ENCODE measurements at places on chromosomes 1 and 21. TPM values are rescaled to one million over a fixed set of nuclear protein-coding genes. Genes with fewer than 3 reads are reported as not detected.

- DNase-seq, result no peak
Measured at GRCh38 chr1:226107471-226108460, 45.2 kb downstream of the H3-3A start.

GRCh38 chr1:2609319-2610035 lies 22.9 kb downstream of the PRXL2B start:
- DNase-seq, result no peak

DNA sequence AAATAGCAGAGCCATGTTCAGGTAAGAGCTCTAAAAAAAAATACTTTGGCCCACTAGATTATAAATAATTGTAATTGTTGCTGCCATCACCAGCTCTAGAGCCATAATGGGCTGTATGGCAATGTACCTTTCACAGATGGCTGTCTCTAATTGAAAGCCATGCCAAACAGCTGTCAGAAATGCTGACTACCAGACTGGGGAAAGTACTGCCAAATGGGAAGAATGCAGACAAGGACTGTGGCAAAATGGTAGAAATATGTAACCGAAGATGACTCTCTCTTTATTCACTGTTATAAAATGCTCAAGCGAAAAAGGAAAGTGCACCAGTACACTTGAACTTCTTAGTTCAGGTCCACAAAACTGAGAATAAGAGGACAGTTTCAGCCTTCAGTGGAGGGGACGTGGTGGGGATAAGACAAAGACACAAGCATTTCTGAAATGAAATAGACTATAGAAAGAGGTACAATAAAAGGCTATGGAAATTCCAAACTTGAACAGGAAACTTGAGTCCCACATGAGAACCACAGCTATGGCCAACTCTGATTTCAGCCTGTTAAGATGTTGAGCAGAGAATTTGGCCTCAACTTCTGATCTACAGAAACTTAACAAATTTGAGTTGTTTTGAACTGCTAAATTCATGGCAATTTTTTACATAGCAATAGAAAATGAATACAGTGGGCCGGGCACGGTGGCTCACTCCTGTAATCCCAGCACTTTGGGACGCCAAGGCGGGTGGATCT lies 46.5 kb upstream of the LPGAT1 start:
- no peak for DNase-seq

DNA sequence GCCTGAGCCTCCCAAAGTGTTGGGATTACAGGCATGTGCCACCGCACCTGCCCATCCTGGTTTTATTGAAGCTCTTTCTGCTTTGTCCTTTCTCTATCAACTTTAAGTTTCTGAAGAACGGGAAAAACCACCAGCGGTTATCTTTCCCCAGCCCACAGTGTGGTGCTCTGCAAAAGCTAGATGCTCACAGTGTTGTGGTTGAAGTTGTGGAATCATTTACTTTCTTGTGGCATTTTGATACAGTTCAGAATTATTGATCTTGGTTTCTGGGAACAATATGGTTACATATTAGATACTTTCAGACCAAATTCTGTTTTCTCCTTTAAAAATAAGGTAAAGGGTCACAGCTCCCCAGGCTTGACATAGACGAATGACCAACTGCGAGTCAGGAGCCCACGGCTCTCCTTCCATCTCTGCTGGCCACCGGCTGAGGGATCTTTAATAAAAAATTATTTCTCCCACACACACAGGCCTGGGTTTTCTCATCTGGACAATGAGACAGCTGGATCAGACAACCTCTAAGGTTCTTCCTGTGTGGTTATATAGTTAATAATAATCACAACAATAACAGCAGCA lies 385.3 kb downstream of the SETD4 start:
- no peak for DNase-seq

GRCh38 chr1:114328361-114328904 lies 174.8 kb upstream of the SYT6 start:
- no peak for DNase-seq

DNA sequence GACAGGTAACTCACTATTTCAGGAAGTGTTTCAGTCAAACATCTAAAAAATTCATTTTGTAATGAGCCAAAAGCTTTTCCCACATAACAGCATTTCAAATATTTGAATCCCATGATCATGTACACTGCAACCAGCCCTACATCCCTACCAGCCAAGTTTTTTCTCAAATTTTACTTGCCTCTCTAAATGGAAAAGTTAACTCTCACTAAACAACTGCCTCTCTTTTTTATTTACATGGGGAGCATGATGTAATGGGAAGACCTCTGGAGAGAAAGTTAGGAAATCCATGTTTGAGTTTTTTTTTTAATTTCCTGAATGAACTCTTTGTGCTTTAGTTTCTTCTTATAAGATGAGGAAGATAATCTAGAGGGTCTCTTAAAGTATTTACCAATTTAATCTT lies 70.5 kb downstream of the TTLL7 start:
- no peak for DNase-seq

- DNase-seq, result no peak
Measured at GRCh38 chr21:39537571-39537970, 75.2 kb upstream of the B3GALT5 start.

DNA sequence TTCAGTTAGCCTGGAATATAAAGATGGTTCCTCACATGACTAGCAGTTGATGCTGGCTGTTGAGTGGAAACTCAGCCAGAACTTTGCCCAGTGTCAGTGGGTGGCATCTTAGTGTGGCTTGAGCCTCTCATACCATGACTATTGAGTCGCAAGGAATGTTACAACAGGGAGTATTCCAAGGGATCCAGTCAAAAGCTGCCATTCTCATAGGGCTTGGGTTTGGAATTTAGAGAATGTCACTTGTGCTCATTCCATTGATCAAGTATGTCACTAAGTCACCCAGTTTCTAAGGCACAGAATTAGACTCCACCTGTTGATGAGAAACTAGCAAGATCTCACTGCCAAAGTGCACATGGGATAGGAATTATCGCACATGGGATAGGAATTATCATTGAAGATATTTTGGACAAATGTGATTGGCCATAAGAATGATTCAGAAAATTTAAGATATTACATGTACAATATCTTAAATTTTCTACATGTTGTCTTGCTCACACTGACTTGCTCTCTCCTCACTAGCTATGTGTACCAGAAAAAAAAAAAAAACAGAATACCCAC lies 1290.7 kb upstream of the ADGRL2 start:
- no peak for DNase-seq

GRCh38 chr1:77940921-77941570 lies 37.8 kb downstream of the FUBP1 start:
- no peak for DNase-seq

DNA sequence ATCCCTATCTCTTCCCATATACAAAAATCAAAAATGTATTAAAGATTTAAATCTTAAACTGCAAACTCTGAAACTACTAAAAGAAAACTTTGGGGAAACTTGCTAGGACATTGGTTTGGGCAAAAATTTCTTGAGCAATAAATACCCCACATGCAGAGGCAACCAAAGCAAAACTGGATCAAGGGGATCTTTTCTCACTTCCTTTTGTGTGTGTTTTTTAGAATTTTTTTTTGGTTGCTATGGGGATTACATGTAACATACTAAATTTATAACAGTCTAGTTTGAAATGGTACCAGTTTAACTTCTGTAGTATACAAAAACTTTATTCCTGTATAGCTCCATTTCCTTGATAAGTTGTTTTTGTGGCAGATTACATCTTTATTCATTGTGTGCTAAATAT lies 16.8 kb downstream of the MAST2 start:
- DNase-seq, result no peak

DNA sequence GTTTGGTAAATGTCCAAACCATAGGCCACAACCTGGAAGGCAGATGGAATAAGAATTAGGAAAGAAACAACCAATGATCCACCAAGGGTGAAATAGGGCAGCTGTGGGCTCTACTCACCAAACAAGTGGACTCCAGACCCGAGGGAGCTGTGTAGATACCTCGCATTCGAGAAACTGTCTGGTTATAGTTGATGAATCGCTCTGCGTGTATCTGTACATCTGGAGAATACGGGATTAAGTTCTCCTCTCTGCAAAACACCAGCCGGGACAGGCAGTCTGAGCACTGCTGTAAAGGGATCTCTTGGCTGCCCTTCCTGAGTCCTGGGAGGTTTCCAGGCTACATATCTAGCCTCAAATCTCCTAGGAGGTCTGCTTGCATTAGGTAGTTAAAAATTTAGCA lies 9.4 kb upstream of the UBR4 start:
- DNase-seq, result no peak

- no peak for DNase-seq
Measured at GRCh38 chr1:36561361-36561724, 78.6 kb upstream of the CSF3R start.

- DNase-seq, result peak; percentile 38
Measured at GRCh38 chr1:15243275-15244043, 3.6 kb upstream of the FHAD1 start.

DNA sequence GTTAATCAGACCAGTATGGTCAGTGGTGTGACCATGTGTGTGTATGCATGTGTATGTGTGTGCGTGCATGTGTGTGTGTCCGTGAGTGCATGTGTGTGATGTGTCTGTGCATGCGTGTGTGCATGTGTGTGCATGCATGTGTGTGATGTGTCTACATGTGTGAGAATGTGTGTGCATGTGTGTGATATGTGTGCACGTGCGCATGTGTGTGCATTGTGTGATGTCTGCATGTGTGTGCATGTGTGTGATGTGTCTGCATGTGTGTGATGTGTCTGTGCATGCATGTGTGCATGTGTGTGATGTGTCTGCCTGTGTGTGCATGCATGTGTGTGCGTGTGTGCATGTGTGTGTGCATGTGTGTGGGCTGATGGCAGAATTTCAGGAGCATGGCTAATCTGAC lies 58.2 kb downstream of the SIK1 start:
- DNase-seq, result no peak

DNA sequence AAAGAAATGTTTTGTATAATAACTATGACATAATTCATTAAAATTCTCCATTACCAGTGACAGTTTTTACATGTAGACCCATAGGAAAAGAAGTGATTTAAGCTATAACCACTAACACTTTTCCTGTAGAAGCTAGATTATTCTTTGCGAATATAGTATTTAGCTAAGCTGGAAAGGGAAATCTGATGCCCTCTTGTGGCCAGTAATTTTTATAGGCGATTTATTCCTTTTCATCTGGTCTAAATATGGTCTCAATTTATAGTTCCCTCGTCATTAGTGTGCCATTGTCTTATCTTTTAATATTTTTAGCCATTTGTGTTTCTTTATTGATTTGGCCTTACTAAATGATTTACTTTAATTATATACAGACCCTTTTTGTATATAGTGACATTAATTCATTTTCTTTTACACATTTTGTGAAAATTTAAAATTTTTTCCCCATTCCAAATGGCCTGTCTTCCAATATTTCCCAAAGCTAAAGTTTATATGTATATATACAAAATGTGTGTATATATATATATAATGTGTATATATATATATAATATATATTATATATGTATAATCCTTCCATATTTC lies 26.7 kb downstream of the BTG3 start:
- no peak for DNase-seq

DNA sequence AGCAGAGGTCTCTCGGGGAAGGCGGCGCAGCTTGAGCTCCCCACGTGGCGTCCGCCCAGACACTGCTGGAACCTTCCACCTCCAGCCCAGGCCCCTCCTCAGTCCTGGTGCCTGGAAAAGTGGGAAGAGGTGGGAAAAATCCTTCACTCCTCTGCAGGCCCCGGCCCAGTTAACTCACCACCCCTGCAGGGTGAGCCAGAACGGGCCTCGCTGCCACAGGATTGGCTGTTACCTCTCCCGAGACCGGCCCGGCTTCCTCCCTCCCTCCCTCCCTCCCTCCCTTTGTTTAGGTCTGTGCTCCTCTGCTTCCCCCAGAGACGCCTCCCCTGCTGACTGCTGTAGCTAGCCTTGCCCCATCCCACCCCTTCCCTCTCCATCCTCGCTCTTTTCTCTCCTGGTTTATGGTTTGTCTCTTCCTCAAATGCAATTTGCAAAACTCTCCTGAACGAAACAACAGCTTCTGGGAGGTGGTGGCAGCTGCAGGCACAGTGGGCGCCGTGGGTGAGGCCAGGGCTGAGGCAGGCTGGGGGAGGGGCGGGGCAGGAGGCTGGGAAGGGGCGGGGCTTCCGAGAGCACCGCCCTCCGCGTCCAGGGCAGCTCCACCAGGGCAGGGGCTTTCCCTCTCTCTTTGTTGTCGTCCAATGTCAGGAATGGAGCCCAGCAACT lies 6.5 kb downstream of the CAPN9 start:
- no peak for DNase-seq

DNA sequence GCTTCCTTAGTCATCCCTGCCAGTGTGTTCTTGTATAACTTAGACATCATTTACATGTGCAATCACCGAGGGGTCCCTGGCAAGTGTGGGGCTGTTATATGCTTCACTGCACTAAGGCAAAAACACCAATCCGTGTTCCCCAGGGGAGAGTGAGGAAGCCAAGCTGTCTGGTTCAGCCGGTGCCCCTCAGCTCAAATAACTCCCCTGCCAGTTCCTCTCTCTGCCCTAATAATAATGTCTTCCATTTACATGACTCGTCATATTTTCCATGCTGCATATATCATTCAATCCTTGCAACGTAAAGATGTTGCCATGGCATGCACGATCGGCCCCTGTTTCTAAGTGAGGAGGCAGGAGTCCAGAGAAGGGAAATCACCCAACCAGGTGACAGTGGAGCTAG lies 24.4 kb upstream of the NDC1 start:
- DNase-seq, result no peak

GRCh38 chr1:40130892-40131291 lies 30.3 kb upstream of the RLF start:
- no peak for DNase-seq

DNA sequence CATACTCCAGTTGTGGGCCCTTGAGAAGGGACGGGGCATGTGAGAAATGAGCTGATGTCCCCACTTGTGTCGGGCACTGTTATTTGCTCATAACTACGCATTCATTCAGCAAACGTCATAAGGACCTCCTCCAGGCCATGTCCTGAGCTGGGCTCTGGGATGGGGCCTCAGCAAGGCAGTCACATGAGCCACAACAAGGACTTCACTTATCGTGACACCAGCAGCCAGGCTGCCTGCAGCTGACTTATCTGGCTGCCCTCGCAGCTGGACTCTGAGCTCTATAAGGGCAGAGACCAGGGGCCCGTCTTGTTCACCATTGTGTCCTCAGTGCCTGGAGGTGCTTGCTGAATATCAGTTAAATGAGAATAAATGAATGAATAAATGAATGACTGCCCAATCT lies 37.5 kb upstream of the GRIK3 start:
- no peak for DNase-seq

Gene CD101
- 1.3 TPM for total RNA-seq

Gene KCNJ15
- total RNA-seq, result 0.33 TPM

Gene EFNA3
- total RNA-seq, result not detected

Gene SPRR5
- not detected for total RNA-seq

Gene PPIAL4G
- total RNA-seq, result not detected

Gene GJA9
- total RNA-seq, result not detected

Gene FCRL1
- total RNA-seq, result not detected

Gene SLAMF1
- 0.11 TPM for total RNA-seq

Gene NAV1
- 32.1 TPM for total RNA-seq
